ENCODE measurements at places on chromosomes 11 and 22. TPM values are rescaled to one million over a fixed set of nuclear protein-coding genes. Genes with fewer than 3 reads are reported as not detected.

- no peak for DNase-seq
These were observed 10.1 kb upstream of the ANAPC15 start for GRCh38 chr11:72122607-72123006.

- no peak for DNase-seq
These were observed 1.5 kb downstream of the PANX3 start for GRCh38 chr11:124612567-124613246.

DNA sequence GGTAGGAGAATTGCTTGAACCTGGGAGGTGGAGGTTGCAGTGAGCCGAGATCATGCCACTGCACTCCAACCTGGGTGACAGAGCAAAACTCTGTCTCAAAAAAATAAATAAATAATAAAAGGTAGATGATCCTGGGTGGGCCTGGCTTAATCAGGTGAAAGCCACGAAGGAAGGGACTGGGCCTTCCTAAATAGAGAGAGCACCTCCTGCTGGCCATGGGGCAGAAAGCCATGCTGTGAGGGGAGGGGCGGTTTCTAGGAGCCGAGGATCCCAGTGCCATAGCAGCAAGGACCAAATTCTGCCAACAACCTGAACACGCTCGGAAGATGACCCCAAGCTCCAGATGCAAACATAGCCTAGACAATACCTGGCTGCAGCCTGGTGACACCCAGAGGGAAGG is 24.5 kb upstream of the DGKZ start:
- no peak for DNase-seq

- no peak for DNase-seq
These were observed 131.2 kb downstream of the VPREB1 start for GRCh38 chr22:22375576-22376351.

GRCh38 chr11:81941998-81942397 is 791.7 kb downstream of the FAM181B start:
- DNase-seq = no peak

DNA sequence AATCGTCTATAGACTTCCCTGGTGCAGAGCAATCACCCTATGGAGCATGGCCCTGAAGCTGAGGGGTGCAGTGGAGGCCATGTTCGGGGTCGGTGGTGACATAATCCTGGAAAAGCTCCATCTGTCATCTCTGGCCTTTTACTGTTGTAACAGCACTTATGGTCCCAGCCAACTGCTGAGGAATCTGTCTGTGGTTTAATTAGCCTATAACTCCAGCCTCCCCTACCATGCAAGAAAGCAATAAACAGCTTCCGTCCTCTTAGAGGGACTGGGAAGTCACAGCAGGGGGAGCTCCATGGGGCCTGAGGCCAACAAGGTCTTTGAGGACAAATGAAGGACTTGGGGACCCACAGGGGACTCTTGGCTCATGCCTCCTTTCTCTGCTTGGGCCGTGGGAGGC is 159.1 kb upstream of the NECTIN1 start:
- DNase-seq = no peak

DNA sequence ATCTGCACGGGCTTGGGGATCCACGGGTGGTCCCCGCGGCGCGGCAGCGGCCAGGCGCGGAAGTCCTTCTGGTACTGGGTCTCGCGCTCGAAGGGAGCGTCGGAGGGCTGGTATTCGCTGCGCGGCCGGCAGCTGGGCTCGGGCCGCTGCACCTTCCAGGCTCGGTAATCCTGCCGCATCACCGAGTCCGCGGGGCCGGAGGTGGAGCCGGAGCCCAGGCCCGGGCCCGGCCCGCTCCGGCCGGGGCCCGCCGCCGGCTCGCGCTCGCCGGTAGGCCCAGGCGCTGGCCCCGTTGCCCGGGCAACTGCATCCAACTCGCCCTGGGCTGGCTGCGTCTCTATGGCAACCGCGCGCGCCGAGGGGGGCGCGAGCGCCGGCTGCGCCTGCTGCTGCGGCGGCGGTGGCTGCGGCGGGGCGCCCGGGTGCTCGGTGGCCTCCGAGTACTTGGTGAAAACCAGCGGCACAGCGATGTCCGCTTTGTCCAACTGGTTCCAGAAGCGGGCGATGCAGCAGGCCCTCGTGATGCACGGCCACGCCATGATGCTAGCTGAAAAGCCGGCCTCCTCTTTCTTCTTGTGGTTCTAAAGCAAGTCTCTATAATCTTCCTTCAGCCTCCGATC is 897 bp downstream of the MAP6 start:
- peak; percentile 91 for DNase-seq

- no peak for DNase-seq
These were observed 98.5 kb downstream of the TMEM135 start for GRCh38 chr11:87136236-87136635.

DNA sequence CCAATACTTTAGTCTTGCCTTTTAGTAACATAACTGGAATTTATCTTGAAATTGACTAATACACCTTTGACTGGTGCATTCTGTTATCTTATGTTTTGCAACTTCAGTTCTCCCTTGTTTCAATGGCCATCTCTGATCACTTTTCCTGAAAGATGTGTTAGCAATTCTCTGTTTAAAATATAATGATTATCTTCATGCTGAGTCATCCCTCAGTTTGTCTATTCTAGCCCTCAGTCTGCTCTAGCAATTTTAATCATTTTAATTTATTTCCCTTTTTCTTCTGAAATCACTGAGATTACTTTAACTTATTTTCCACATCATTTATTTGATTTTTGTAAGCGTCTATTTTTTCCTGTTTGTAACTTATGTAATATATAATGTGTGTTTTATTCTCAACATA is 221.9 kb upstream of the PDGFD start:
- DNase-seq = no peak

- DNase-seq = no peak
These were observed 1.7 kb upstream of the THRSP start for GRCh38 chr11:78061921-78062311.

GRCh38 chr22:26597026-26597425 is 7.1 kb upstream of the TPST2 start:
- DNase-seq = no peak

DNA sequence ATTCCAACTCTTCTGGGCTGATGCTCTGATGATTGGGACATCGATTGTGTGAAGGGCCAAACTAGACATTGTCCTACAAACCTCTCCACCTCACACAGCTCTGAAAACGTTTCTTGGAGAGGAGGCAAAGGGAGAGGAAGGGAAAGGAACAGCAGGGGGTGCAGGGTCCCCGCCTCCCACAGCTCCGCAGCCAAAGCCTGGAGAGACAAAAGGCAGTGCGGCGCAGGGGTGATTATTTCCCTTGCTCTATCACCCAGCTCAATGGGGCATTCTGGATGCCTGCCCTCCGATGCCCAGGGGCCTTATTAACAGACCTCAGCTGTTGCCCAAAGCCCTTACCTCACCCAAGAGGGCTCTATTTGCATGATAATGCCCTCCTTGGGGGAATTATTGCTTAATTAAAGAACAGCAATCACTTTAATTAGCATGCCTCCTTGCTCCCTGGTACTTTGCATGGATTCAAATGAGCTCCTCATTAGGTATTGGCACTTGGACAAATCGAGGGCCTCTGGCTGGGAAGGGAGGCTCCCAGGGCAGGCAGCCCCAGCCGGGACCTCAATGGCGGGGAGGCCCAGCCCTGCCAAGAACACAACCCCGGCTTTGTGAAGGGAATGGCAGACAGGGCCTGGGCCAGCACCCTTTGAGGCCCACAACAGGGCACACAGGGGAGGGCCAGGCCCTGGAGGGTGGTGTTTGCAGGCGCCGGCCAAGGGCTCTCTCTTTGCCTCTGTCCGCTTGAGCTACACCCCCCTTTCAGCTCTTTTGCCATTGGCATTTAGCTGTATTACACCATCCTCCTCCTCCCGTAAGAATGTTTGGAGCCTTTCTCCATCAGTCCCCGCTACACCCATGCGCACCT is 19.8 kb upstream of the CDON start:
- DNase-seq = peak; percentile 53

GRCh38 chr11:13233173-13233745 is 44.3 kb upstream of the BMAL1 start:
- DNase-seq = no peak

GRCh38 chr11:9071692-9072091 is 19.7 kb downstream of the SCUBE2 start:
- no peak for DNase-seq

DNA sequence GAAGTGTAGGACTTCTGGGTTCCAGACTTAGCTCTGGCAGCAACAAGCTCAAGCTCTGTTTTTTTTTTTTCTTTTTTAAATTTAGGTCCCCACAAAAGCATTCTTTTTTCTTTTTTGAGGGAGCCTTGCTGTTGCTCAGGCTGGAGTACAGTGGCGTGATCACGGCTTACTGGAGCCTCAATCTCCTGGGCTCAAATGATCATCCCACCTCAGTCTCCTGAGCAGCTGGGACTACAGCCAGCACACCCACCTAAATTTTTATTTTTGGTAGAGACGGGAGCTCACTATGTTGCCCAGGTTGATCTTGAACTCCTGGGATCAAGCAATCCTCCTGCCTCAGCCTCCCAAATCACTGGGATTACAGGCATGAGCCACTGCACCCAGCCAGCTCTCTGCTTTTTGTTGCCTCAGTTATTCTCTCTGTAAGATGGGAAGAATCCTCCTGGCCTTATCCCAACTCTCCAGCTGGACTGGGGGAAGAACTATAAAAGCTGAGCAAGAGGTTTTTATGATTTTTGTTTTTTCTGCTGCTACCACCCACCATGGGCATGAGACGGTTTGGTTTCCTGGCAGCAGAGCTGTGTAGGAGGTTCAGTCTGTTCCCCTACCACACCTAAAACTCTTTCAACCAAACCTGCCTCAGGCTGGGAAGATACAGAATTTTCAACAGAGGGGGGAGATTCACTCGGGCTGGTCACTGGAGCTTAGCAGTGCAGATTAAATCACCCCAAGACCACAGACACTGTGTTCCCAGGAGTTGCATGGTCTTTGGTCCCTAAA is 11.6 kb upstream of the MTFP1 start:
- no peak for DNase-seq

DNA sequence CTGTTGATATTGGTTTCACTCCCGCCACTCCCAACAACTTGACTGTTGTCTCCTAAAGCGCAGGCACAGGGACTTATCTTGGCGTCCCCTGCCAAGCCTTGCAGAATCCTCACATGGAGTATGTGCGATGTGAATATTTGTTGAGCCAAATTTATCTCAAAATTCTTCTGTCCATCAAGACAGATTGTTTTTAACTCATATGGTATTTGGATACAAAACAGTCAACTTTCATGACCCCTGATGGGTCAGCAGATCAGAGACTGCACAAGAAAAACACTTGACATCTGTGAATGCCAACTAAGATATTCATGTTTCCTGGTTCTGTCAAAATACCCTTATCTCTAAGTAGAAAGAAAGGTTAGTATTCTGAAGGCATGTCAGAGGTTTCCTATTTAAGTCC is 221.7 kb upstream of the BLID start:
- DNase-seq = no peak

DNA sequence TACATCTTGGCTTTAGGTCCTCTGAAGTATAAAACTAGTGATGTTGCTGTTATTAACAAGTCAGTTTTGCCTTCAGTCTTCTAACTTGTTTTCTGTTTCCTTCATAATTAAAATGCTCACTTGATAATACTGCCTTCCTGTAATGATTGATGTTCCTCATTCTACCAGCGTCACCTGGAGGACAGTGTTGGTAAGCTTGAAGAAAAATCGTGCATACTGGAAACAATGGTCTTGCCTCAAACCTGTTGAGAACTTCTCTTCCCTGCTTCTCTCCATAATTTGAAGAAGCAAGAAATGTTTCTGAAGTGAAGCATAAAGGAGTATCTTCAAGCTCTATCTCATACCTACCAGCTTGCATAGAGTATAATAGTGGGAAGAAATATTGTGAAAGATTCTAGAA is 3.0 kb downstream of the YWHAH start:
- no peak for DNase-seq

- no peak for DNase-seq
These were observed 8.7 kb upstream of the KCNJ5 start for GRCh38 chr11:128882451-128882850.

DNA sequence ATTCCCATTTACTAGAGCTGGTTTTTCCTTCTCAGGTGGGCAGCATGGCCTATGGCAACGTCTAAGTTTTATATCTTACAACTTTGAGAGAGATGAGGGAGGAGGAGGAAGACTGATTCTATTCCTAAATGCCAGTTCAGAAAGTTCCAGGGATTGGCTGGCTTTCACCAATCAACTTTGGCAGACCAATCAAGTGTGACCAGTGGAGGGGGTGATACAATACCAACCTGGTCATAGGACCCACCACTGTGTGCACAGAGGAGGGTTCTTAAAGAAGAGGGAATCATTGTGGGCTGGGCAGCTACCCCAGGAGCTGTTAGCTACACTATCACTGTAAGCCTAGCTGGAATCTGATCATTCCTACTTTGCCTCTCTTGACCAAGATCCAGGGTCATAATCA is 8.1 kb downstream of the DIXDC1 start:
- DNase-seq = no peak

- no peak for DNase-seq
These were observed 76.4 kb upstream of the SLC22A12 start for GRCh38 chr11:64514590-64514989.

DNA sequence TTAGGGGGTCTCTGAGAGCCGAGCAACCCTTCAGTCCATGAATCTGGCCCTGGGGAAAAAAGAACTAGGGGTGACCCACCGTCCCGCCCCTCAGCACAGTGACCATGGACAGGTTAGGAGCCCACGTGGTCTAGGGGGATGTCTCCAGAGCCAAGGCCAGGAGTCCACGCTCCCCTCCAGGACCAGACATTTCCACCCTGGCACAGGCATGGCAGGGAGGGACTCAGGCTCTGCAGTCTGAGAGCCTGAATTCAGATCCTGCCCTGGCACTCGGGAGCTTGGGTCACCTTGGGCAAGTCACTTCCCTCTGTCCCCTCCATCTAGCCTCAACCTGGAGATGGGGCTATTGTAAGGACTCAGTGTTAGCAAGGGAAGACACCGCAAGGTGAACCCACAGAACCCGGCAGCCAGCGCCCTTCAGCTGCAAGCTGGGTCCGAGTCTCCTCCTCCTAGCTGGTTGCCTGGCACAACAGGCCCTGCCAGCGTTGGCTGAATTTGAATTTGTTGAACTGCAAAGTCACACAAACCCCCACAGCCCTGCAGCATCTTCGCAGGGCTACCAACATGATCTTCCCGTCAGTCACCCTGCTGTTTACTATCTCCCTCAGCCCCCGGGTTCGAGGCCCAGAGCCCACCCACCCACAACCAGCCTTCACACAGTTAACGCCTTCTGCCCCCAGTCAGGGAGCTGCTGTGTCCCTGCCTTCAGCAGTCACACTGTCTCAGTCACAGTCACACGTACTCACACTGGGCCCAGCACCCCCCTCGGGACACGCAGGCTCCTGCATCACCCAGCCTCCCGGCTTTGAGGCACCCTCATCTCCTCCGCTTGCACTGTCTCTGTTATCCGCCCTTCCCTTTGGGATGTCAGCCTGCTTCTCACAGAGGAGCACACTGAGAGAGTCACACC is 603 bp upstream of the PDGFB start:
- no peak for DNase-seq

GRCh38 chr11:16911658-16912057 is 102.6 kb downstream of the PLEKHA7 start:
- no peak for DNase-seq

GRCh38 chr11:8252946-8253345 is 10.7 kb downstream of the LMO1 start:
- no peak for DNase-seq

SMTNL1 gene
- not detected for total RNA-seq

OR51E2 gene
- under 0.01 TPM for total RNA-seq

SCN4B gene
- total RNA-seq = 5.7 TPM

PKP3 gene
- total RNA-seq = not detected

POU2AF1 gene
- not detected for total RNA-seq

CASP5 gene
- total RNA-seq = not detected

AIFM3 gene
- total RNA-seq = 4.5 TPM

IGLL5 gene
- not detected for total RNA-seq

NPTXR gene
- 10.6 TPM for total RNA-seq

FAM227A gene
- total RNA-seq = 4.9 TPM

TCN2 gene
- total RNA-seq = 11.0 TPM

FIBP gene
- 154 TPM for total RNA-seq
